Aorta (tissue), 5 donors: ENCODE measurements at places on chromosomes 2 and 18. TPM values are rescaled to one million over a fixed set of nuclear protein-coding genes. Genes with fewer than 3 reads are reported as not detected.

The TACR1 gene
- total RNA-seq, result 9.8 TPM

The TUBA3E gene
- not detected for total RNA-seq

The SCN2A gene
- 0.63 TPM for total RNA-seq

The GKN2 gene
- not detected for total RNA-seq

The DNAJC5G gene
- not detected for total RNA-seq

DNA sequence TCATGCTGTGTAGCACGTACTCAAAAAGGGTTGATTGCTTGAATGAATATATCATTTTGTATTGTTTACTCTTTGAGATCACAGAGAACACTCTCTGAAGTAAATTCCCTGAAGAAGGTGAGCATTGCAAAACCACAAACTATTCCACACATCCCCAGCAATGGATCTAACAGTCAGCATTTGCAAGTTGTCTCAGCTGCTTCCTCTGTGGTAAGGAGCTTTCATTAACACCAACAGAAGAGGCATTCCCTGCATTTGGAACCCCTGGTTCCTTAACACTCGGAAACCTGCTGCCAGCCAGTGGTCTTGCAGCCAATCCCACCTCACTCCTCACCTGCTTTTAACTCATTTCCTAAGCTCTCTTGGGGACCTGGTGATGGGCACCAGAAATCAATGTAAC is 108.4 kb downstream of the IRS1 start:
- DNase-seq, result no peak

- DNase-seq, result no peak
Observed at GRCh38 chr2:45840481-45840880, 189.0 kb downstream of the PRKCE start.

DNA sequence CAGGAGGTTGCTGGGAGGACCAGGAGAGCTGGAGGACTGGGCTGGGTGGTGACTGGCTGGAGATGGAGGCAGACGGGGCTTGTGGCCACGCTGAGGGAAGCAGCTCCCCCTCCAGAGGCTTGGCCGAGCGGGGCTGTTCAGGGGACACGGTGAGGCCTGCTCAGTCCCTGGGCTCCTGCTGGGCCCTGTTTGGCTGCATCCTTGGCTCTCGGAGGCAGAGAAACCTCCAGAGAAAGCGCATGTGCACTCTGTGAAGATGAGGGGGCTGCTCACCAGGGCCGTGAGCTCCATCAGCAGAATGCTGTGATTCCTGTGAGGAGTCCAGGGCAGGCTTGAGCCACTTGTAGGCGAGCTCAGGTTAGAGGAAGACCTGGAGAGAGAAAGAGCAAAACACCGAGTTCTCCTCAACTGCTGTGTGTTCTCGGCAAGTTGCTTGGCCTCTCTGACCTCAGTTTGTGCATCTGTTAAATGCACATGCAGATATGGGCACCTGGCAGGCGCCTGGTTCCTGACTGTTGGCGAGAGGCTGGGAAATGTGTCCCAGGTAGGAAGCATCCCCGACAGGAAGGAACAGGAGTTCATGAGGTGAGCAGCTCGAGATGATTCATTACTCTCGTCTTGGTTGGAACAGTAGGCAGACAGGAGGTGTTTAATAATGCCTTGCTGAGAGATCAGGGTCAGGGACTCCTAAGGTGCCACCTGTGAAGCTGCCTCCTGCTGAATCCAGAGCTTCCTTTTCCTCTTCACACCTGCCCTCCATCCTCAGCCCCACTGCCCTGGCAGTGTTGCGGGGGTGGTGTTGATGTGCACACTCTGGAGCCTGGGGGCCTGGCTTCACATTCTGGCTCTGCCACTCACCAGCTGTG is 941 bp downstream of the ZAP70 start:
- DNase-seq, result no peak

DNA sequence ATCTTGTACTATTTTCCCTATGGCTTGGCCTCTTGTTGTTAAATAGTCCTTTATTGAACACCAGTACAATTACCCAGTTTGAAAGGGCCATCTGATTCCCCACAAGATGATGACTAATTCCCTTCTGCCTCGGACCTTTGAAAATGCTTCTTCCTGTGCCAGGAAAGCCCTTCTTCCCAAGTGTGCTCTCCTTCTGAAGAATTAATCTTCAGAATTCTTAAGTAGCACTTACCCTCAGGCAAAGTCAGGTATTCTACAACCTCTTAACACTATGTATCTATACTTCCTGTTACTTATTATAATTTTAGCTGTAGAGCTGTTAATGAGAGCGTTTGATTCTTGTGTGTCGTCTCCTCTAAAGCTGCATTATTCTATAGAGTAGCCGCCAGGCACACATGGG is 28.6 kb upstream of the MEX3C start:
- DNase-seq, result no peak

GRCh38 chr18:74468547-74469061 is 11.5 kb upstream of the DIPK1C start:
- no peak for DNase-seq

DNA sequence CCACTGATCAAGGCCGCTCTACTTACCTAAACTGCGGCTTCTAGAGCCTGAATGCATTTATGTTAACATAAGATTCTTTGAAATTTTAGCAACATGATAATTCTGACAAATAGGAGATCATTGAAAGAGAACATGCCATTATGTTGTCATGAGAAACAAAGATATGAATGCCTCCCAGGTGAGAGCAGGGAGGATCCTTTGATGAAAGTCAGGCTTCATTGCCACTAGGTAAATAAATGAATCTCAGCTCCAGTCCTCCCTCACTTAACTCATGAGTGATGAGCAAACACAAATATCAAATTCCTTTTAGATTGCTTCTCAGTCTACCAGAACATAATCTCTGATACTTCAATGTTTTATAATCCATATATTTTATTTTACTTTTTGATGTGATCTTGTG is 463.2 kb upstream of the CDH7 start:
- DNase-seq, result no peak

DNA sequence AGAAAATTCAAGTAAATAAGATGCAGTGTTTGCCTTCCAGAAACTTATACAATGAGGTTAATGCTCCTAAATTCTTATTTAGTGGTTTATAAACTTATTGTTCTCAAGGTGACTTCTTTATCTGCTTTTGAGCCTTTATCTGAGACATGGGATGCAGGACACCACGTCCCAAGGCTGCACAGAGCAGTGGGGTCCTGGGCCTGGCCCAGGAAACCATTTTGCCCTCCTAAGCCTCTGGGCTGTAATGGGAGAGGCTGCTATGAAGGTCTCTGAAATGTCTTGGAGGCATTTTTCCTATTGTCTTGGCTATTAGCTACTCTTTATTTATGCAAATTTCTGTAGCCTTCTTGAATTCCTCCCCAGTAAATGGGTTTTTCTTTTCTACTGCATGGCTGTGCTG is 652.6 kb upstream of the SETBP1 start:
- DNase-seq, result no peak

DNA sequence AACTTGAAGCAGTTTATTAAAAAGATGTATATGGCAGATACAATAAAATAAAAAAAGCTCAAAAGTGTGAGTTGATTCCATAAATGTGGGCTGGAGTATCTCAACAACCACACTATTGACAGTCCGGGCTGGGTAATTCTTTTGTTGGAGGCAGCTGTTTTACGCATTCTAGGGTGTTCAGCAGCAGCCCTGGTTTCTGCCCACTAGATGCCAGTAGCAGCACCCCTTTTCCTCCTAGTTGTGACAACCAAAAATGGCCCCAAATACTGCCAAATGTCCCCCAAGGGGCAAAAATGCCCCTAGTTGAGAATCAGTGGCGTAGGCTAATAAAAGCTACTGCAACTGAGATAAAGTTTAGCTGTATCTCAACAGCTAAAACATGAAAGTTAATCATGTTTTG is 44.8 kb downstream of the CHMP3 start:
- no peak for DNase-seq

DNA sequence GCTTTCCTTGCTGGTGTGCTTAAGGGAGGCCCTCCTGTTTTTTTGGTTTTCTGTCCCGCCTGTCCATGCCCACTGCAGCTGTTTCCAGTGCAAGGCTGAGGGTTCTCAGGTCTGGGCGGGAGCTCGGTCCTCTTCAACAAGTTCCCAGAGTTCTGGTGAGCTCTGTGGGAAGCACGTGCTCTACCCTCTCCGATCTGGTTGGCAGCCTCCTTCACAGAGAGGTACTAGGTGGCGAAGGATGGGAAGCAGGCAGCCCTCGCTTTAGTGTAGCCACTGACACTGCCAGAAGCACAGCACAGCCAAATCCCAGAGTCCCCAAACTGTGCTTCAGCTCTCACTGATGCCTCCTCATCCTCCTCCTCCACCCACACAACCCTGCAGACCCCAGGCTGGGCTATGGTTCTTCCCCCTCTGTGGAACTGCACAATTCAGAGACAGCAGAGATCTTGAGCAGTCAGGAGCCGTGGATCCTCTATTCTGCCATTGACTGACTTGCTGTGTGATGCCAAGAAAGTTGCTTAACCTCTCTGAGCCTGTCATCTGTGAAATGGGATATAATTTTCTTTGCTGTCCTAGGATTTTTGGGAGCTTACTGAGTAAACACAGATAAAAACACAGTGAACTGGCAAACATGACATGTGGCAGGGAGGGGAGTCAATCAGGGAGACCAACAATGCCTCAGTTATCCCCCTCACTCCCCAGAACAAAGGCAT is 157.3 kb downstream of the MSH2 start:
- DNase-seq, result no peak

DNA sequence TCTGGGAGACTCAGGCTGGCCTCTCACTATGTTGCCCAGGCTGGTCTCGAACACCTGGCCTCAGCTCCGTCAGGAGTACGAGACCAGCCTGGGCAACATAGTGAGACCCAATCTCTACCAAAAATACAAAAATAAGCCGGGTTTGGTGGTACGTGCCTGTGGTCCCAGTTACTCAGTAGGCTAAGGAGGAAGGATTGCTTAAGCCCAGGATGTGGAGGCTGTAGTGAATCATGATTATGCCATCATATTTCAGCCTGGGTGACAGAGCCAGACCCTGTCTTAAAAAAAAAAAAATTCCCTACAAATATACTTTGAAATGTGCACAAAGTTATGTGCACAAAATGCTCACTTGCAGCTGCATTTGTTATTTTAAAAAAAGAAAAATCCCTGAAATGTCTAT is 26.3 kb upstream of the AGAP1 start:
- DNase-seq, result no peak
